ENCODE measurements at places on chromosomes 3 and 15. TPM values are rescaled to one million over a fixed set of nuclear protein-coding genes. Genes with fewer than 3 reads are reported as not detected.

AP3B2 gene
- 52.9 TPM for total RNA-seq

SPINT1 gene
- total RNA-seq: 5.1 TPM

CPLX3 gene
- total RNA-seq: 1.6 TPM

MYZAP gene
- total RNA-seq: 1.1 TPM

ZNF80 gene
- total RNA-seq: not detected

TAGLN3 gene
- 151 TPM for total RNA-seq

CMTM8 gene
- total RNA-seq: 0.31 TPM

DNA sequence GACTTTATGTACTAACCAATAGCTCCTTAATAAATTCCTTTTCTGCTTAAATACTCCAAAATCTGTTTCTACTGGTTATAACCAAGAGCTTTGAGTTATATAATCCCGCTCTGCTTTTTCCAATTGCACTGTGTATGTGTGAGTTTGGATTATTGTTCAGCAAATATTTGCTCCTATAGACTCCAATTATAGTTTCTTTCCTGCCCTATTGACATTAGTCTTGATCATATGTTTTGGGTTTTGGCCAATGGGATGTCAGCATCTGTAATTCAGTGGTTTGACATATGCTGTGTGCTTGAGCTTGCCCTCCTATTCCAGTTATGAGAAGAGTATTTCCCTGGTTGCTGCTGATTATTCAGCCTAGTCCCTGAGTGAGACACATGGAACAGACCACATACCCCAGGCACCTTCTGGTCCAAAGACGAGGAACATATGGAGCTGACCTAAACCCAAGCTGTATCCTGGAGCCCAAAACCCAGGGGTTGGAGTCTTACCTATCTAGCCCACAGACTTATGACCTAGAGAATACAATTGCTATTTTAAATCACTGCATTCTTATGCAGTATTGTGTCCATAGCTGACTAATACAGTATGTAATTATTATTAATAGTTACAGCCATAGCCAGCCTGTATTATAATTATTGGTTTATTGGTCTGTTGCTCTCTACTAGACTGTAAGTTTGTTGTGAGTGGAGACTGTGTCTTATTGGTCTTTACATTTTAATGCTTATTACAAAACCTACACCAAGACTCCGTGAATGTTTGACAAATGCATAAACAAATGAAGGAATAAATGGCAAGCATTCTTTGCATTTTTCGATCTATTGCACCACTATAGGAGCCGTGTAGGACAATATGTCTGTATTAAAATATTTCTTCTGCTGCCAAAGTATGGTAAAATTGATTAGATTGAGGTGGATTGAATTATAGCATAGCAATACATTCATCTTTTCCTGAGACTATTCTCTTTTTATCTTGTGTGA is 11.7 kb upstream of the ZNF280D start:
- DNase-seq: no peak

DNA sequence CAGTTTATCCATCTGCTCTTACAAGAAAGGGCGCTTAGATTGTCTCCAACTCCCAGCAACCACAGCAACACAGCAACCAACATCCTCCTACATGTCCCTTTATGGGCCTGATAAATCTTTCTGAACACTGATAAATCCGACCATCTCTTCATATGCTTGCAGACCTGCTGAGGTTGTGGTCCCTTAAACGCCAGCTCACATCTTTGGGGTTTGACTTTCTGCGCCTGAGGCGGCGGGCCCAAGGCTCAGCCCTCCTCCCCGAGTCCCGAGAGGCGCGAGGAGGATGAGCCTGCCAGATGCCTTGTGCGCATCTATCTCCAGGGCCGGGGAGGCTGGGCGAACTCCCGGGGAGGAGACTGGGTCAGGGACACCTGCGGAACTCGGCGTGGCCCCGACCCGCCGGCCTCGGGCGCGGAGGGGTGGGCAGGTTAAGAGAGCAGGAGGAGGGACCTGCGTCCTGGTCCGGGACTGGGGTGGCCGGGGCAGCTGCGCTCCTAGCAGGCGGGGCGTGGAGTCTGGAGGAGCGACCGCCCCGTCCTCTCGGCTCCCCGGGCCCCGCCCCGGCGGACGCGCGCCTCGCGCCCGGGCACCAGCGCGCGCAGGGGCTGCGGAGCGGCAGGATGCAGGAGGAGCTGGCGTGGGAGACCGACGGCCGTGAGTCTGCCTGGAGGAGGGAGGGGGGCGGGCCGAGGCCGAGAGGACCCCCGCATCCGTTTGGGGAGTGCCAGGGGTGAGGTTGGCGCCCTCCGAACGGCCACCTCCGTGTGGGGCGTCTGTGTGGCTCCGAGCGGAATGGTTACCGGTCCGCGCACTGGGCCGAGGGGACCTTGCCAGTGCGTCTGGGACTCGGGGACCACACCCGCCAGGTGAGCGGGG is at the start of gene ANKDD1A:
Gene ANKDD1A (plus strand): TSS at position 592 of the 876 bp plus-strand sequence. CDS start 29 bp downstream, at position 621.
- DNase-seq: peak; percentile 55

DNA sequence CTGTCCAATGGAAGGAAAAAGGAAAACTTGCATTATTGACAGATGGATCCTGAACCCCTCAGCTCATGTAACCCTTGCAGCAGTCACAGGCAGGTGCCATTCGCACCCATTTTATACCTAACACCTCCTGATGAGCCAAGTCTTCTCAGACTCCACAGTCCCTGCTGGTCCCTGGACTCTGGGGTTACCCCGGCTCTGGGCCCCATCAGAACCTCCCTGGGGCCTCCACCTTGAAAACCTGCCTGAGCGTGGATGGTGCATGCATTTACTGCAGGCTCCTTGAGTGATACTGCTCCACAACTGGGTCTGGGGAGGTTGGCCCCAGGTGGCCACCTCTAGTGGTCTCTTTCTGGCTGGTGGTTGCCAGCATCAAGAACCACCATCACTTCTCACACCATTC is 15.9 kb upstream of the DOCK3 start:
- no peak for DNase-seq

DNA sequence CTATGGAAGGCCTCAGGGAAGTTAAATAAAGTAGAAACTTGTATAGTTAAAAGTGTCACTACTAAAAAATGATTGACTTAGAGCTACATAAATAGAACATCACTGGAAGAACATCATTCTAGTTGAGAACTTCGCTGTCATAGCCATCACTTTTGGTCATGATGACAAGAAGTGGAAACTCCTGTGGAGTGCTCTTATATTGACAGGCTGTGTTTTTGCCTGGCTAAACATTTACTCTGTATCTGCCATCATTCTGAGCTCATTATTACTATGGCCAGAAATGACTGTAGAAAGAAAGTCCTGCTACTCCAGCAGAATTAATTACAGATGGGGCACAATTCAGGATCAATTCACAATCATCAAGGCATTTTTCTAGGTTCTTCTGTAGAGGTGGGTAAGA is 165.1 kb upstream of the GOLIM4 start:
- DNase-seq: no peak

GRCh38 chr3:38283810-38284755 is 2.0 kb downstream of the SLC22A14 start:
- no peak for DNase-seq

DNA sequence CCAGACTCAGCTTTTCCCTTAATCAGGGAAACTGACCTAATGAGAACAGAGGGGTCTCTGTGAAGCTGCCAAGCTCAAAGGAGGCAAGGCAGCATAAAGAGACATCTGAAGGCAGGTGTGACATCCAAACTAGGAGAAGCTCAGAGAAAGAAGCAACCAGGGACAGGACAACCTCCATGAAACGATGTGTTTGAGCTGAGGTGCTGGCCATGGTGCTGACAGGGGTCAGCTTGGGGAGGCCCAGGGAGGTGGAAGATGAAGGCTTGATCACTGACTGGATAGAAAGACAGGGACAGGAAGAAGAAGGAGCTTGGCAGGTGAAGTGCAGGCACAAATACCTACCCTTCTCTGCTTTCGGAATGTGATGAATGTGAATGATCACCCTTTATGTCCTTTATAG is 179.5 kb upstream of the NSMCE3 start:
- DNase-seq: no peak

- DNase-seq: no peak
These were observed 15.1 kb downstream of the MYO5C start for GRCh38 chr15:52280326-52281084.

GRCh38 chr15:59371458-59372351 is 966 bp downstream of the MYO1E start:
- DNase-seq: no peak

- DNase-seq: no peak
These were observed 624.7 kb upstream of the ALCAM start for GRCh38 chr3:104742044-104742443.
